Caco-2 (cell line): ENCODE measurements at places on chromosomes 1 and 21.

- peak; percentile 46 for DNase-seq
Measured at GRCh38 chr1:41387667-41388091, 26.4 kb downstream of the FOXO6 start.

GRCh38 chr1:246078126-246078887 is 428.8 kb downstream of the SMYD3 start:
- no peak for DNase-seq

GRCh38 chr1:213103377-213104306 is 52.6 kb downstream of the RPS6KC1 start:
- no peak for DNase-seq

DNA sequence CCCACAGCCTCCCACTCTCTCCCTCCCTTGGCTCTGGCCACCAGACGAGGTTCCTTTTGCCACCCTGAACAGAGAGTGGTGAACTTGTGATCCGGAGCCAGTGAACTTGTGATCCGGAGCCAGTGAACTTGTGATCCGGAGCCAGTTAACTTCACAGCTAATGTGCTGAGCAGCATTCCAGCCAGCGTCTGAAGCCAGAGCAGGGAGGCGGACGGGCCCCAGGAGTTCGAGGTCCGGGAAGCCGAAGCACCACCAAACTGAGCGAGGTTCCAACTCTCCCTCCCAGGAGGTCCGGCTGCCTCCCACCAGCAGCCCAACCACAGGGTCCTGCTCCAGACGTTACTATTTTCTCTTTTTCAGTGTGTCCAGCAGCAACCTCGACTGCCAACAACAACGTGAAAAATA is 85.8 kb downstream of the SYF2 start:
- no peak for DNase-seq

DNA sequence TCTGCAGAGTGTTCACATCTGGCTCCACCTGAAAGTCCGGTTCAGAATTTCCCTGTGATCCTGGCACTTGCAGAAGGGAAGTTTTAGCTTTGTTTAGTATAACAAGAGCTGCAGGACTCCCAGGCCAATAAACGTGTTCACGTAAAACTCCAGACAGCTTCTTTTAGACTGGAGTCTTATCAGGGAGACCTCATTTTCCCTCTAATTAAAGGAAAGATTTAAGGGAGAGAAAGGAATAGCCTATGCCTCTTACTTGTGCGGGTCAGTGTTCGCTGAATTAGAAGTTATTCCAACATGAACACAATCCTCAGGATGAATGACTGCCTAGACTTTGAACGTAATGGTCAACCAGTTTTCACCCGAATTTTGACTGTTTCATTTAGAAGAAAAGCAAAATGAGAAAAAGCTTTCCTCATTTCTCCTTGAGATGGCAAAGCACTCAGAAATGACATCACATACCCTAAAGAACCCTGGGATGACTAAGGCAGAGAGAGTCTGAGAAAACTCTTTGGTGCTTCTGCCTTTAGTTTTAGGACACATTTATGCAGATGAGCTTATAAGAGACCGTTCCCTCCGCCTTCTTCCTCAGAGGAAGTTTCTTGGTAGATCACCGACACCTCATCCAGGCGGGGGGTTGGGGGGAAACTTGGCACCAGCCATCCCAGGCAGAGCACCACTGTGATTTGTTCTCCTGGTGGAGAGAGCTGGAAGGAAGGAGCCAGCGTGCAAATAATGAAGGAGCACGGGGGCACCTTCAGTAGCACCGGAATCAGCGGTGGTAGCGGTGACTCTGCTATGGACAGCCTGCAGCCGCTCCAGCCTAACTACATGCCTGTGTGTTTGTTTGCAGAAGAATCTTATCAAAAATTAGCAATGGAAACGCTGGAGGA is 202.1 kb upstream of the SGIP1 start:
- no peak for DNase-seq

DNA sequence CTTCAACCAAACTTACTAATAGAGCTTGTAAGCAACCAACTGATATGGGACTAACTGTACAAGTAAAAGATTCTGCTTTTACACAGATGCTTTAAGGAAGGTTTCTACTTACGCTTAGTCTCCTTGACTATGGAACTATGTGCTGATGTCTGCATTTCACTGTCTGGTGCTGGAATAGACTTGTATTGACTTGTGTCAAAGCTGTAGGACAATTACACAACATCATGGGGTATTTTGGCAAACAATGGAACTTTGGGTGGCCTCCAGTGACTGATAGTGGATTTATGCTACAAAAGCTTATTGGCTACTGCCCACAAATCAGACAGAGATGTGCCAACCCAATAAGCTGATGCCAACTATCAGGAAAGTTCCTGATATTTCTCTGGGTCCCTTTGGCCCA is 10.6 kb downstream of the CBR1 start:
- no peak for DNase-seq

DNA sequence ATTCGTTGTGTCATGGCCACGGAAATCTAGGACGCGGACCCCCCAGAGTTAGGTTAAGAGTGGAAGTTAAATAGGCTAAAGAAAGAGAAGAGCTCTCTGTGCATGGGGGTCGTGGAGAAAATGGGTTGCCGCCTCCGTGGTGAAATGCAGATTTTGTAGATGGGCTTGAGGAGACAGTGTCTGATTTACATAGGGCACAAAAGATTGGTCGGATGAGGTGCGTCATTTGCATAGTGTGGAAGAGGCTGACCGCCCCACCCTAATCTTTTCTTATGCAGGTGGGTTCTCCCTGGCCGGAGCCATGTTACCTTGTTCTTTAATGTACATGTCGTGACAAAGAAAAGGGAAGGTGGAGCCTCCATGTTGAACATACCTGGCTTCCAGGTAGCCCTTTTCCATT is 14.3 kb upstream of the SLC5A9 start:
- DNase-seq = no peak

- DNase-seq = no peak
Measured at GRCh38 chr1:204292740-204293139, 67.0 kb downstream of the PLEKHA6 start.

DNA sequence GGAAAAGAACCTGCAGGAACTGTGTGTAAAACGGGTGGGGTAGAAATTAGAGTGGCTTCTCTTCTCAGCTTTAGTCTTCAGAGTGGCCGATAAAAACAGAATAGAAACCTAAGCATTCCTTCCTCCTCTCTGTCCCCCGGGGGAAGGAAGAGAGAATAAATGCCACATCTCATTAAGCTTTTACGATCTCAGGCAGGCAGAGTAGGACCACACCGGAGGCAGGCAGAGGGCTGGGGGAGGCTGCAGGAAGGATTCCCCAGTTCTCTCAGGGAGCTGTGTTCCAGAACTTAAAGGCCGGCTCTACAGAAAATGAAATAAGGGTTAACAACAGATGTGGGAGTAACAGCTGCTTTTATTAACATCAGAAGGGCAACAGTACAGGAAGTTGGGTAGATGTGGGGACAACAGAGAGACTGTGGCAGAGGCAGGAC is 24.5 kb upstream of the MEF2D start:
- DNase-seq = no peak

GRCh38 chr1:229786974-229787610 is 161.0 kb downstream of the URB2 start:
- DNase-seq = no peak

DNA sequence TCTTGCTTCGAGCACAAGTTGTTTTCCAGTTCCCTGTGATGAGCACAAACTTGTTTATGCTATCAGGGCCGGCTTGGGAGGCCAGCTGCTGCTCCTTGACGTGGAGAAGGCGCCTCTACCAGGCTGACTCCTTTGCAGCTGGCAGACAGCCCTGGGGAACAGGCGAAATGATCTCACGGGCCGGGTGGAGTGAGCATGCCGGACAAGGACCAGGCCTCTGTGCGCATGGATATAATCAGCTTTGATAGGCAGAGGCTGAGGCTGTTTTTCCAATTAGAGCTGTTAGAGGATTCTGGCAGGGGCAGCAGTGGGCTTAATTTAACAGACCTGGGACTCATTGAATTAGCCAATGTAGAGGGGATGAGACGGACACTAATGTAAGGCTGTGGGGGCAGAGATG is 38.9 kb downstream of the FAM163A start:
- DNase-seq = no peak

- DNase-seq = no peak
Measured at GRCh38 chr1:173337126-173337525, 130.0 kb upstream of the TNFSF4 start.

DNA sequence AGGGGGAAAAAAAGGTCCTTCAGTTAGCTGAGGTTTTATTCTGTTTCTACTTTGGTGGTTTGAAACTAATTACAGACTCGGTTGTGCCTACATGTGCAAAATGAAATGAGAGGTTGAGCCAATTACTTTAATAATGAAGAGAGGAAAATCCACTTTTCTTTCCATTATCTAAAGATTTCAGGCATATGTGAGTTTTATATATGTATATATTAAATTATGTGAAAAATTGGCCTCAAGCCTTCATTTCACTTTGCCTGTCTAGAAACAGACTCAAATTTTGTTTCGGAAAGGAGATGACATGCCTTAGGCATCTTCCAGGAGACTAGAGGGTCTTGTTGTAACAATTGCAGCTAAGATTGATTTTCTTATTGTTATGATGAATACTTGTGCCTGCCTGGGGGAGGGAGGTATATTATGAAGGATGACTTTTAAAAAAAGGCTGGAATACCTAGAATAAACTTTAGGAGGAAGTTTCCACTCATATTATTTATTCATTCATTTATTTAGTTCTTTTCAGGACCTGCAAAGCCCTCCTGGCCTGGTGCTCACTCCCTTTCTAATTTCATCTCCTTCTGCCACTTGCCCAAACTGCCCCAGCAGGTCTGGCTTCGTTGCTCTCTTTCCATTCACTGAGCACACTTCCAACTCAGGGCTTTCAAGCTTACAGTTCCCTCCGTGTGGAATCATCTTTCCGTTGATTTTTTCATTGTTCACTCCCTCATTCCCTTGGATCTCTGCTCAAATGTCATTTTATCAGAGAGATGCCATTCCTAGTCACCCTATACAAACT is 94.2 kb upstream of the HOOK1 start:
- DNase-seq = no peak

DNA sequence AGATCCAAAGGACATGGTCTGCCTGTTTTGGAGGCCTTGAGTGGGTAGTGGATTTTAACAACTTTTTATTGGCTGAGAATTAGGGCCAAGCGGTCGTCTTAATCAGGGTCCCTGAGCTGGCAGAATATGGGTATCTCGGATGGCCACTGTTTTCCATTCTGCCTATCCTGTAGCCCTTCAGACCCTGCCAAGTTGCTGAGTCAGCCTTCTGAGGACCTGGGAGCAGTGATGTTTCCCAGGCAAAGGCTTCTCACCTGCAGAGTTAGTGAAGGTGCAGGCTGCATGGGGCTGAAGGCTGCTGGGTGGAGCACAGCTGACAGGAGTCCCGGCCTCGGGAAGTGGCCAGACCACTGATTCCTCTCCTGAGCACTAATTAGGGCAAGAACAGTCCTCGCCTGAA is 11.4 kb downstream of the RASSF5 start:
- no peak for DNase-seq

DNA sequence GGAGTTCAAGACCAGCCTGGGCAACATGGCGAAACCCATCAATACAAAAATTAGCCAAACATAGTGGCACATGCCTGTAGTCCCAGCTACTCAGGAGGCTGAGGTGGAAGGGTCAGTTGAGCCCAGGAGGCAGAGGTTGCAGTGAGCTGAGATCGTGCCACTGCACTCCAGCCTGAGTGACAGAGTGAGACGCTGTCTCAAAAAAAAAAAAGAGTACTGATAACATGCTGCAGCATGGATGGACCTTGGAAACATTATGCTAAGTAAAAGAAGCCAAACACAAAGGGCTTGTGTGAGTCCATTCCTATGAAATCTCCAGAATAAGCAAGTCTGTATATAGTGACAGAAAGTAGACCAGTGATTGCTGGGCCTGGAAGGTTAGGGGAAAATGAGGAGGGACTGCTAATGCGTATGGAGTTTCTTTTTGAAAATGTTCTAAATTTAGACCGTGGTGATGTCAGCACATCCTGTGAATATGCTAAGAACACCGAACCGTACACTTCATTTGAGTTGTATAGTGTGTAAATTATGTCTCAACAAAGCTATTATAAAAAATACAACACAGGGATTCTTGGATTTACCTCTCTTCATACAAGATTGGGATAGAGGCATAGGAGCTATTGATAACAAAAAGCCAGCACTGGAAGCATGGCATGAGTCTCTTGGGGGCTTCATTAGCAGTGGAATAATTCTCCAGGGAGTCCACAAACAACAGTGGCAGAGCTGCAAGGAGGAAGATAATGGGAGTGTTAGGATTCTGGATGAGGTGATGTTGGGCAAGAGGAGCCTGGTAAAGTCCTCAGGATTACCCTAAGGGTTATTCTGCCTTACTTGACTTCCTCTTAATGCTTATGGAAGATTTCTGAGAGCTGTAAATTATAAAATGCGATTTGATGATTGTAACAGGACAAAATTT is 73.5 kb downstream of the TTC3 start:
- DNase-seq = no peak

GRCh38 chr1:203250911-203251310 is 21.4 kb upstream of the CHIT1 start:
- no peak for DNase-seq

GRCh38 chr1:100292711-100293110 is 26.7 kb downstream of the RTCA start:
- no peak for DNase-seq

- peak; percentile 49 for DNase-seq
Measured at GRCh38 chr1:12143631-12144155, 23.1 kb upstream of the TNFRSF1B start.

GRCh38 chr1:15883326-15883725 is 35.8 kb downstream of the SPEN start:
- DNase-seq = no peak

DNA sequence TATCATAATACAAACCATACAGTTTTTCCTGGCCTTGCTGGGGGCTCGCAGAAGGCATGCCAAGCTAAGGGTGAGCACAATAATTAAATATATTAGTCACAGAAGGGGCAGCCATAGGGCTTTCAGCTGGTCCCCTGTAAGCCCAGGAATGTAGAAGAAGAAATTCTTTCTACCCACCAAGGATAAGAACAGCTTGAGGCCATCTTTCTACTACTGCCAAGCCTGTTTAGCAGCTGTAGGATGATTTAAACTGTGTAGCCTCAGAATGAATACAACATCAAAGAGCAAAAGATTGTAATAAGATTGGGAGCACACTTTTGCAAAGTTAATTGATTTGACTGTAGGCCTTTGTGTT is 171.5 kb downstream of the LRRC7 start:
- DNase-seq = no peak

DNA sequence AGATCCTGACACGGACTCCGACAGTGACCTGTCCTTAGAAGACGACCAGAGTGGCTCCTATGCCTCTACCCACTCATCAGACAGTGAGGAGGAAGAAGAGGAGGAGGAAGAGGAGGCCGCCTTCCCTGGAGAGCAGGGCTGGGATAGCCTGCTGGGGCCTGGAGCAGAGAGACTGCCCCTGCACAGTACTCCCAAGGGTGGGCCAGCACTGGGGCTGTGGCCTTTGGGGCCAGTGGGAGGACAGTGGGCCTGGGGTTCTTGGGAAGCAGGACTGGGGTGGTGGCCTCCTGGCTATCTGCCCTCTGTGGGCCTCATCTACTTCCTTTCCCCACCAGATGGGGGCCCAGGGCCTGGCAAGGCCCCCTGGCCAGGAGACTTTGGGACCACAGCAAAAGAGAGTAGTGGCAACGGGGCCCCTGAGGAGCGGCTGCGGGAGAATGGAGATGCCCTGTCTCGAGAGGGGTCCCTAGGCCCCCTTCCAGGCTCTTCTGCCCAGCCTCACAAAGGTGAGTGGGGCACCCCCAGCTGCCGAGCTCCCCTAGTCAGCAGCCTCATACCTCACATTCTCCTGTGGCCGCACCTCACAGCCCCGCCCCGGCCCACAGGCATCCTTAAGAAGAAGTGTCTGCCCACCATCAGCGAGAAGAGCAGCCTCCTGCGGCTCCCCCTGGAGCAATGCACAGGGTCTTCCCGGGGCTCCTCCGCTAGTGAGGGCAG is 10.0 kb downstream of the PSRC1 start:
- peak; percentile 66 for DNase-seq
